Frontal cortex (tissue), 4 donors: ENCODE measurements at places on chromosomes 2 and 18. TPM values are rescaled to one million over a fixed set of nuclear protein-coding genes. Genes with fewer than 3 reads are reported as not detected.

The NT5DC4 gene
- total RNA-seq = not detected

The CYRIA gene
- total RNA-seq = 227 TPM

The SH3RF3 gene
- 9.0 TPM for total RNA-seq

The IMPA2 gene
- 2.9 TPM for total RNA-seq

The CCT4 gene
- 223 TPM for total RNA-seq

The SALL3 gene
- 5.3 TPM for total RNA-seq

The TSPYL6 gene
- not detected for total RNA-seq

The DNER gene
- total RNA-seq = 79.9 TPM

The HOXD12 gene
- not detected for total RNA-seq

The IL36RN gene
- not detected for total RNA-seq

The CRACDL gene
- total RNA-seq = 2.0 TPM

The NFATC1 gene
- 0.41 TPM for total RNA-seq

The STARD6 gene
- 0.82 TPM for total RNA-seq

The SCG2 gene
- 138 TPM for total RNA-seq

The IL1R2 gene
- not detected for total RNA-seq

The TUBA3D gene
- total RNA-seq = not detected

The CKAP2L gene
- 2.0 TPM for total RNA-seq

The CCDC74A gene
- total RNA-seq = 4.5 TPM

The PTH2R gene
- total RNA-seq = 3.3 TPM
